ENCODE measurements at places on chromosomes 3 and 15. TPM values are rescaled to one million over a fixed set of nuclear protein-coding genes. Genes with fewer than 3 reads are reported as not detected.

Gene GOLGA8H
- total RNA-seq = not detected

Gene SHC4
- total RNA-seq = 0.31 TPM

Gene IL17RB
- total RNA-seq = 10.3 TPM

Gene DNASE1L3
- total RNA-seq = 9.6 TPM

Gene SPINK8
- total RNA-seq = not detected

Gene A4GNT
- total RNA-seq = not detected

Gene ZFYVE19
- 36.5 TPM for total RNA-seq

DNA sequence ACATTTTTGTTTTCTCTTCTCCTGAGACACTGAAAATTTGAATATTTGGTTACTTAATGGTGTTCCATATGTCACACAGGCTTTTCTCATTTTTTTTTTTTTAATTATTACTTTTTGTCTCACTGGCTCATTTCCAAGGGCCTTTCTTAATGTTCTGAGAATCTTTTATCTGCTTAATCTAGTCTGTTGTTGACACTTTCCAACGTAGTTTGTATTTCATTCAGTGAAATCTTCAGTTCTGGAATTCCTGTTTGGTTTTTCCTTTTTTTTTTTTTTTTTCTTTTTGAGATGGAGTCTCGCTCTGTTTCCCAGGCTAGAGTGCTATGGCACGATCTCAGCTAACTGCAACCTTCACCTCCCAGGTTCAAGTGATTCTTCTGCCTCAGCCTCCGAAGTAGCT lies 42.7 kb downstream of the NCK1 start:
- no peak for DNase-seq

DNA sequence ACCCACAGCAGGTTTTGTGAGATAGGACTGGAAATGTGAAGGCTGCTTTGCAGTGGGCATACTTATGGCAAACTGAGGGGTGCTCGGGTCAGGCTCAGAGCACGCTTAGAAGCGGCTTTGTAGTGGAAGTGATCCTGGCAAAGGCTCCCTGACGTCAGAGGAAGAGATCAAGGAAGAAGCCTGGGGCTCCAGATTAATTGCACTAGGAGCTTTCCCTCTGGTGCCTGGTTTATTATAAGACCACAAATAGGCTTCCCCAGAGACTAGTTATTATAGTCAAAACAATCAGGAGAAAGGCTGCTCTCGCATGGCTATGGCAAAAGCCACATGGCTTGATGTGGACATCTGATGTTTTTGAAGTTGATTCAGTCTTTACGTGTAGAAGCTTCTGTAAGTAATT lies 515.1 kb downstream of the GABRG3 start:
- DNase-seq = no peak

GRCh38 chr3:81920816-81921215 lies 159.4 kb upstream of the GBE1 start:
- DNase-seq = no peak

DNA sequence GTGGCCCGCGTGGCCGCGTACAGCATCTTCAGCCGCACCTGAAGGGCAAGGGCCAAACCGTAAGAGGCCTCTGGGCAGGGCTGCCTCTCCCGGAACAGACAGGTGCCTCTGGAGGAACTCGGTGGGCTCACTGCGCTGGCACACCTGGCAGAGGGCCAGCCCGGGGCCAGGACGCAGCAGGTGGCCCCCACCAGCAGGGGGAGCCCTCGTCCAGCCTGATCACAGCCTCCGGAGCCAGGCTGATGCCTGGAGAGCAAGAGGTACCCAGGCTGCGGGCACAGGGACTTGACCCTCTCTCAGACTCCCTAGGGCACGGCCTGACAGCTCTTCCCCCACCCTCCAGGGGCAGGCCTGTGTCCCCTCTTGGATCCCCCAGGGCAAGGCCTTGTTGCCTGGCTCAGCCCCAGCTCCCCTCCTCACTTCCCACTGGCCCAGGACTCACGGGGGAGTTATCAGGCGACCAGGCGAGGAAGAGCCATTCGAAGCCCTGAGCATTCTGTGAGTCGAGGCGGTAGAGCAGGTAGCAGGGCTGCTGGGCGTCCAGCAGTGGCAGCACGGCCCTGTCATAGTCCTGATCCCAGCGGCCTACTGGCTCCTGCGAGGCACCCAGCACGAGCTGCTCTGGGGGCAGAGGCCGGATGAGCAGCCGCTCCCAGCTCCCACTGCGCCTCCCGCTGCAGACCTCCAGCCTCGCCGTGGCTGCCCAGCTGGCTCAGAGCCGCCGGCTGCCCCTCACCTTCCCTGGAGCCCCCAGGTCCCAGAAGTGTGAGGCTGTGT lies 6.2 kb upstream of the TLR9 start:
- DNase-seq = peak; percentile 89

- peak; percentile 80 for DNase-seq
Observed at GRCh38 chr15:59315914-59316451, 56.7 kb downstream of the MYO1E start.

- DNase-seq = no peak
Observed at GRCh38 chr3:177449360-177450006, 252.2 kb upstream of the TBL1XR1 start.

DNA sequence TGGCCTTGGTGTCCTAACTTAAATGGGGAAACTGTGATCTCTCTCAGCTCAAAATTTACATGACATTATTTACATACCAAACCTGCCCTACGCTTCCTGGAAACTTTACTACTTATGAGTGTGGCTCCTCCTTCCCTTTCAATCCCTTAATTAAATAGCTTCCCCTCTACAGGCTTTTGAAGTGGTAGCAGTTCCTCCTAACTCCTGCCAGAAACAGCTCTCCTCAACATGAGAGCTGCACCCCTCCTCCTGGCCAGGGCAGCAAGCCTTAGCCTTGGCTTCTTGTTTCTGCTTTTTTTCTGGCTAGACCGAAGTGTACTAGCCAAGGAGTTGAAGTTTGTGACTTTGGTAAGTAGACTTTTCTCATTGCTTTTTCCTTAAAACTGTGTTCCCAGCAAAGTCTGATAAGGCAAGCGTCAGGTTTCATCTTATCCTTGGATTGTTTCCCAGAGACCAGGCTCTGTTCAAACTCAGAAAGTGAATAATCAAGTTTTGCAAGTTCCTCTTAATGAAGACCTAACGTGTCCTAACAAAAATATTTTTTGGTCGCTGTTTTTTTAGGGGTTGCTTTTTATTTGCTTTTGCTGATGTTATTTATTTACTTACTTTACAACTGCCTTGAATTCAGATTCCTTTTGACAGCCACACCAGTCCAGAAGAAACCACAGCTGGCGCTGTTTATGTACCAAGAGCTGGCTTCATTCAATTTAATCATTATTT lies at the start of gene ACP3:
Gene ACP3, plus strand, starts transcription at position 179 of the 720 bp plus-strand sequence. Its CDS starts 50 bp downstream, at position 229.
- no peak for DNase-seq

- DNase-seq = peak; percentile 43
Observed at GRCh38 chr15:40902605-40903561, 8.6 kb downstream of the VPS18 start.

DNA sequence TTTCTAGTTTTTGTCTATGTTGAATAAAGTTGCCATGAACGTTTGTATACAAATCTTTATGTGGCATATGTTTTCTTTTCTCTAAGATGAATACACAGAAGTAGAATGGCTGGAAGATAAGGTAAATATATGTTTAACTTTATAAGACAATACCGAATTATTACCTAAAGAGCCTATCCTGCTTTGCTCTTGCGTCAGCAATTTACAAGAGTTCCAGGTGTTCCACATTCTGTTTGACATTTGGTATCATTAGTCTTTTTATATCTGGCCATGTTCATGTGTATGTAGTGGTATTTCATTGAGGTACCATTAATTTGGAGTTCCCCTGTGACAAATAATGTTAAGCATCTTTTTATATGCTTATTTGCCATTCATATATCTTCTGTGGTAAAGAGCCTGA lies 74.1 kb upstream of the TRIM42 start:
- DNase-seq = no peak

GRCh38 chr15:52078197-52078875 lies 34.2 kb downstream of the BCL2L10 start:
- no peak for DNase-seq

DNA sequence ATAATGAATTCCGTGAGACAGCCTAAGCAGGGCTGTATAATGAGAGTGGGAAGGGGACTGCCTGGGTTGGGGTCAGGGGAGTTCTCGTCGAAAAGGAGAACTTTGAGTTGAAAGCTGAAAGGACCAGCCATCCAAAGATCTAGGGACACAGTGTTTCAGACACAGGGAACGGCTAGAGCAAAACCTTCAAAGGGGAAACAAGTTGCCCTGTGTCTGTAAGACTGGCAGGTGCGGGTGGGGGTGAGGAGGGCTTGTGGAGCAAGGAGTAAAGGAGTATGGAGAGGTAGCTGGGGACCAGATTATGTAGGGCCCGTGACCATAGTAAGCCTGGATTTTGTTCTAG lies 1.3 kb upstream of the SRP14 start:
- DNase-seq = no peak

GRCh38 chr3:94647131-94647530 lies 584.3 kb downstream of the NSUN3 start:
- DNase-seq = no peak

DNA sequence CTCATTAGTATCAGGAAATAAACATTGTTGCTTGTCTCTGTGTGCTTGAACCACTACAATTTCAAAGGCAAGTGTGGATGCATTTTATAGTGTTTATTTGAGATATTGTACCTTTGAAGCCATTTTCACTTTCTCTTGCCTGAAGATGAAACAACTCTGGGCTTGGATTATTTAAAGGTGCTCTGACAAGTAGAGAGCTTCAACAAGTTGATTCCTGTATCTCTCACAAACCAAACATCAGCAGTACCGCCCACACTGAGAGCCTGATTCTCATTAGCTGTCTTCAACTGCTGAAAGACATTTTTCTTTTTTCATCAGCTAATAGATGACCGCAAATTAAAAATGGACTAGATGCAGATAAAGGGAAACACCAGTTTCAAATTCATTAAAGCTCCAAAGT lies 806 bp upstream of the CERS3 start:
- DNase-seq = no peak

GRCh38 chr3:14509796-14510100 lies 30.4 kb downstream of the GRIP2 start:
- no peak for DNase-seq

DNA sequence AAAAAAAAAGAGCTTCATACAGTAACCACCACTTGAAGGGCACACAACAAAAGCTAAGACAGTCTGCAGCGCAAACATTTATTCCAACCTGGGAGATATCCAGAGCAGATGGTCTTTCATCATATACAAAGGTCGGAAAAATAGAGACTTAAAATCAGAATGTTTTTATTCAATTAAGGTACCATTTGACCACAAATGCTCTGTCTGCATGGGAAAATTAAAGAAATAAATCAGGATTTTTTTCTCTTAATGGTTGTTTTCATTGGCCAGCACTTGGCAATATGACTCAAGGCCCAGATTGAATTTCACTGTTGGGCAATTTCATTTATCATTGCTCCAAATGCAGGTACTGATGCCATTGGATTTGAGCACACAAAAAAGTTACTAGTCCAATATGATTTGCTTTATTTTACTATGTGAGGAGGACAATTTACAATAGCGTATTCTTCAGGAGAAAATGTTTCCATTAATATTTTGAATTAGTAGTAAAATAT lies 145.9 kb upstream of the AGTR1 start:
- DNase-seq = no peak

- no peak for DNase-seq
Observed at GRCh38 chr15:39094116-39094515, 486.8 kb upstream of the THBS1 start.

DNA sequence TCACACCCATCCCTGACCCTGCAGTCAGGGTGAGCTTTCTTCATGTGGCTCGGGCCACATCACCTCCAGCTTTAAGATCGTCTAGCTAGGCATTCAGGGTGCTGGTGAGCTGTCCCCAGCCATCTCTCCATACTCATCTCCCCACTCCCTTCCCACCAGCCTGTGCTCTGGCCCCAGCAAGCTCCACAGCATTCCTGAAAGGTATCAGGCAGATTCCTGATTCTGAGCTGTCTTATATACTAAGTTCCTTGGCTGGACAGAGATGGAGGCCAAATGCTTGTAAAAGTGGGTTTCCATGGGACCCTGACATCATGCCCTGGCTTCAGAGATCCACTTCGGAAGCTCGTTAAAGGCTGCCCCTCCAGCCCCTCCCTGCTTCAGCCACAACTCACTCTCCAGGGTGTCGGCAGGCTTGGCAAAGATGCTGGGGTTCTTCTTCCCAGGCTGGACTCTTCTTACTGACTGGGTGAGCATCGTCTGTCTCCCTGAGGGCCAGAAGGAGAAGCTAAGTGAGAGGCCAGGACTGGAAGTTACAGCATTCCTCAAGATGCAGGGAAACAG lies 3.9 kb downstream of the CILP start:
- DNase-seq = no peak
